Fibroblast of mammary gland (primary cell): ENCODE measurements at places on chromosomes 2 and 18.

GRCh38 chr2:45559436-45559835 lies 51.6 kb downstream of the SRBD1 start:
- DNase-seq = no peak

DNA sequence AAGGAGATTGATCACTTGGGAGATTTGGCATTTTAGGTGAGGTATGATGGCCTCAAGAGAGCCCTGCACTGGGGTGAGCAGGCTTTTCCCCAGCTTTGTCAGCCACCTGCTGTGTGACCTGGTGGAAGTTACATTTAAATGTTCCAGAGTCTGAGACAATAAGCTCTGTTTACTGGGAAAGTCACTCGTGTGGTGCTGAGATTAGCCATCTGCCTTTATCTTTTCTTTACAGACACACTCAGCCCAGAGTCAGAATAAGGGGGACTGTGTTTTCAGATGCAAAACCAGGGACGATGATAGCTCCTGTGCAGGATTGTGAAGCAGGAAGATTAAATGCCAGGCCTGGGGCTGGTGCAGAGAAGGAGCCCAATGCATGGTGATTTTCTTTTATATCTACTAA lies 47.9 kb downstream of the SH3RF3 start:
- DNase-seq = no peak

DNA sequence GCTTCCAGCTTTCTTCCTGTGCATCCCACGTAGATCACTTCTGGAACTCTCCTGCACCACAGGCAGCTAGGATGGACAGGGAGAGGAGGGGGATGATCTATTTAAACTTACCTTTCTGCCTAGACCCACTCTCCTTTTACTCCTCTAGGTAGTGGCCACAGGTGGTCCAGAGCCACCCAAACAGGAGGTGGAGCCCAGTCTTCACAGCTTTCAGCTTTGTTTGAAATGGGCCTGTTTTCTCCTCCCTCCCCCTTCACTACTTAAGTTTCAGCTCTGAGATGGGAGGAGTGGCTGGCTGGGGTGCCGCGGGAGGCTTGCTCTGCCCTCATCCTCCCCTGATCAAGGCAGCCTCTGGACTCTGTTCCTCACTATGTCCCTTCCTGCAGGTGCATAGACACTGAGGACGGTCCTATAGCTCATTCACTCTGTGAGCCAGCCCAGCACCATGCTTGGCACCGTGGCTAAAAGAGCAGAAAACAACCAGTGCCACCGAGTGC lies 12.6 kb upstream of the CELF4 start:
- no peak for DNase-seq

- no peak for DNase-seq
Measured at GRCh38 chr2:100518801-100519200, 44.0 kb upstream of the PDCL3 start.

GRCh38 chr2:172086241-172087206 lies 1.2 kb downstream of the DLX1 start:
- no peak for DNase-seq

- DNase-seq = no peak
Measured at GRCh38 chr2:56260415-56260814, 76.6 kb downstream of the CCDC85A start.

DNA sequence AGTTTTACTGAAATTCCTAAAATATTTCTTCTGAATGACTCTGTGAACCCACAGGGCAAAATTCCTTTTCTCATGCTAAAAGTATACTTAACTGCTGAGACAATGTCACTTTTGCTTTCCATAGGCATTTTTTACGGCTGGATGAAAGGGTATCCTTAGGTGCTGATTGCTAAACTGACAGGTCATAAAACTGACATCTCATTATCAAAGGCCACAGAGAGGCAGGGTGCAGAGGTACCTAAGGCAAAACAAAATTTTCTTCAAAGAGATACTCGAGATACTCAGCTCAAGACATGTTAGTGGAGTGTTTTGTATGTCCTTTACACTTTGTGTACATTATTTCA lies 62.0 kb upstream of the WDR75 start:
- no peak for DNase-seq

GRCh38 chr2:101478181-101479001 lies 3.5 kb upstream of the RFX8 start:
- DNase-seq = peak; percentile 68
